Right renal pelvis (tissue), 4 donors: ENCODE measurements at places on chromosomes 3 and 15. TPM values are rescaled to one million over a fixed set of nuclear protein-coding genes. Genes with fewer than 3 reads are reported as not detected.

The AADAC gene
- 0.30 TPM for polyA plus RNA-seq

- no peak for DNase-seq
Observed at GRCh38 chr15:25415217-25415616, 23.6 kb downstream of the UBE3A start.

GRCh38 chr3:17724948-17725347, 17.5 kb downstream of the TBC1D5 start:
- DNase-seq, result no peak

GRCh38 chr3:127408022-127408683, 120.3 kb upstream of the PRR20G start:
- DNase-seq, result no peak

GRCh38 chr15:50712018-50712417, 25.4 kb upstream of the TRPM7 start:
- no peak for DNase-seq

GRCh38 chr15:39247574-39247973, 333.3 kb upstream of the THBS1 start:
- no peak for DNase-seq

- no peak for DNase-seq
Observed at GRCh38 chr3:114155370-114155821, 23.5 kb downstream of the DRD3 start.

GRCh38 chr15:69143756-69144436, 16.5 kb upstream of the GLCE start:
- DNase-seq, result peak; percentile 14

The ABI3BP gene
- polyA plus RNA-seq, result 23.9 TPM

The VWA5B2 gene
- polyA plus RNA-seq, result 2.5 TPM

- DNase-seq, result peak; percentile 58
Observed at GRCh38 chr15:45378149-45378912, at the start of gene GATM. Gene GATM, minus strand, starts transcription at chr15:45378544. Its CDS starts 91 bp downstream, at chr15:45378453.

GRCh38 chr3:108183181-108183580, 39.0 kb downstream of the IFT57 start:
- no peak for DNase-seq

The GPR27 gene
- 10.4 TPM for polyA plus RNA-seq

GRCh38 chr3:186915806-186916796, 14.2 kb upstream of the ST6GAL1 start:
- DNase-seq, result no peak

DNA sequence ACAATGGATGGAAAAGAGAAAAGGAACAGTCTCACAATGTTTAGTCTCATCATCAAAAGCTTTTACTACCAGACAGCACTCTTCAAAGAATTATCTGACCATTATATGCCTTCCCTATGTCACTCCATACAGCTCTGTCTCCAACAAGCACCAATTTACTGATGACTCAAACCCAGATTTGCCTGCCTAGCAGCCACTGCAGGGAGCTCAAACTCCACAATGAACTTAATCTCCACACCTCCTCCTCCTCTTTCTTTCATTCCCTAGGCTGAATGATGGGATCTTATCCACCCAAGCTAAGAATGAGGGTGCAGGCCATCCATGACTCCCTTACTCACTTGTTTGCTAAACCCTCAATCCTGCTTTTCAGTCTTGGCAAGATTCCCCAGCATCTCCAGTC, 45.5 kb downstream of the NBEAL2 start:
- DNase-seq, result no peak

- no peak for DNase-seq
Observed at GRCh38 chr3:108122276-108122675, 31.4 kb upstream of the CD47 start.

DNA sequence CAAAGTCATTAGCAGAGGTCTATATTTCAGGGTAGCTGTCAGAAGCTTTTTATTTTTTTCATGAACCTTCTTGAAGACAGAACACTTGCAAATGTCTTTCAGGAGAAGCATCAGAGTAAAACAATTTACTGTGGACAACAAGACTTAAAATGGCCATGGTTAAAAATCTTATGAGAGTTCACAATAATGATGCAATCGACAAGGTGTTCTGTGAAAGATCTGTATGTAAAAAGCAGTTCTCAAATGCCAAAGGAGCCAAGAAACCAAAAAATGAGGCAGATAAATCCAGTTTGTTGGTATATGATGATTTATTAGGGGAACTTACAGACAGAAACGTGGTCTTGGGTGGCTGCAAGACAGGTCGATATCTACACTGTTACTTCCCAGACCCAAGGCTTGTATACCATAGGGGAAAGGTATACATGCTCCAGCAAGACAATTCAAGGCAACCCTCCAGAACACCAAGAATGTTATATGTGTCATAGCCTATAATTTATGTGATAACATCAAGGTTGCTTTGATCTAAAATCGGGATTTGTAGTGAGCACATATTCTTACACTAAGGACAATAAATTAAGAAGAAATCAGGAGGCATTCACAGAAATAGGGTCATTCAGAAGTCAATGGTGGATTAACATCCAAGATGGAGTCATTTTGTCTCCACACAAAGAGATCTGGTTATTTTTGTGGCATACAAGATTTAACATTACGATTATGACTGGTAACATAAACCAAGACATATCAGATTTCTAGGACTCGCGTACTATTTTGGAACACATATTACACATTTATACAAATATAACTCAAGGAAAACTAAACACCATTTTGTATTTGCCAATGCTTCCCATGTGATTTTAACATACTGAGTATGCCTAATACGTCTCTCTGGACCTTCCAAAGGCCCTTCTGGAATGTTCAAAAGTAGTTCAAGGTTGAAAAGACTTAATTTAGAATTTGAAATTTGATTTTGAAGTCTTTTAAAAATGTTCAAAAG, 316.4 kb downstream of the THSD4 start:
- no peak for DNase-seq

GRCh38 chr3:168197162-168197561, 101.4 kb upstream of the GOLIM4 start:
- DNase-seq, result no peak

- DNase-seq, result no peak
Observed at GRCh38 chr3:194273743-194274310, 77.3 kb downstream of the CPN2 start.

DNA sequence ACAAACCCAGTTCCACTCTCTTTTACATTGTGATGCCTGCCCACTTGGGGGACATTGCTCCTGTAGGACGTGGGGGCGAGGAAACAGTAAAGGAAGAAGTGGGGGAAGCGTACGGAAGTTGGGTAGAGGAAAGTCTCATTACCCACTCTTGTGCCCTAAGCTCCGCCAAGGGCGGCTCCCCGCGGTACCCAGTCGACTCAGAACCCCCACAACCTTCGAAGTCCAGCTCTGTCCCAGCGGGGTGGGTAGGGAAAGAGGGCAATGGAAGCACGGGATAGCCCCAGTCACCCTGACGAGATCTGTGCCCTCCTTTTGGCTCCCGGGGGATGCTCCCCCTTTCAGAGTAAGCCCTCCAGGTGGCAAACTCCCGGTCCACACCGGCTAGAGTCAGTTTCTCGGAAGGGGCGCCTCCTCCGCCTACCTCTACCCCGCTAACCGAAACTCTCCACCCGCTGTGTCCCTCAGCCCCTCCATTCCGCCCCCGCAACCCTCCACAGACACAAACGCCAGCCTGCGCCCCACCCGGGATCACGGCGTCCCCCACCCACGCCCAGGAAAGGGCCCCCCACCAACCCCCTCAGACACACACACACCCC, 527 bp downstream of the CSNK1G1 start:
- no peak for DNase-seq

GRCh38 chr3:108130701-108131474, 40.1 kb upstream of the CD47 start:
- DNase-seq, result no peak

The ZBTB20 gene
- 4.8 TPM for polyA plus RNA-seq

- DNase-seq, result no peak
Observed at GRCh38 chr3:60085649-60086048, 1035.8 kb upstream of the CFAP20DC start.

DNA sequence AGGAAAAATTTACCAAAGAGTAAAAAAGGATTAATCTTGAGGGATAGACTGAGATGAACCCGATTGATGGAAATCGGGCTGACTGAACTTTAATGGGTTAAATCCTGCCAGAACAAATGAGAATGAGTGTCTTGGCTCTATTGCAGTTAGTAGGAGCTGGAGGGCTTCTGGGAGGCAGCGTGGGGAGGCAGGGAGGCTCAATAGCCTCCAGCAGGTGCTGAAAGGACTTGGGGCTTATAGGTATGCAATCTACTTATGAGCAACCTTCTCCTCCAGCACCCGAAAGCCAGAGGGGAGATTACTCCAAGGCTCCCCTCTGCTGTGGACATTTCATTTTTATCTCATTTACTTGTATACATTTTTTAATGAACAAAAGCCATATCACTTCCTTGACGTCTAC, 1.0 kb upstream of the CRYBG3 start:
- DNase-seq, result no peak

GRCh38 chr15:67701669-67702068, 123.6 kb upstream of the SKOR1 start:
- DNase-seq, result no peak

The CYP19A1 gene
- not detected for polyA plus RNA-seq

The DZIP3 gene
- 32.6 TPM for polyA plus RNA-seq

DNA sequence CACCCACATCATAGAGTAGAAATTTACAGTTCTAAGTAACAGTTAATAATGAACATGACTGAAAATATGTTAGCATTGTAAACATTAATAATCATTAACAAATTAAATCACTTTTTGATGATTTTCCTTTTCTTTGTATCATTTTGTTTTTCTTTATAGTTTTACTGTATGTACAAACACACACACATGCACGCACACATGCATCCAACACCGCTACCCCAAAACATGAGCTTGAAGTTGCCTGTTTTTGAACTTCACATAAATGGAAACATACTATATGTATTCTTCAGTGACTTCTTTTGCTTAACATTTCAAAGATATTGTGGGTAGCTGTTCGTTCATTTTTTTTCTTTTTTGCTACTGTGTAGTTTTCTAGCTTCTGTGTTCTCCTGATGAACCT, 123.9 kb downstream of the FNDC3B start:
- DNase-seq, result no peak

The DCUN1D1 gene
- 45.9 TPM for polyA plus RNA-seq

The KLHL40 gene
- not detected for polyA plus RNA-seq

The ROPN1 gene
- 0.04 TPM for polyA plus RNA-seq

DNA sequence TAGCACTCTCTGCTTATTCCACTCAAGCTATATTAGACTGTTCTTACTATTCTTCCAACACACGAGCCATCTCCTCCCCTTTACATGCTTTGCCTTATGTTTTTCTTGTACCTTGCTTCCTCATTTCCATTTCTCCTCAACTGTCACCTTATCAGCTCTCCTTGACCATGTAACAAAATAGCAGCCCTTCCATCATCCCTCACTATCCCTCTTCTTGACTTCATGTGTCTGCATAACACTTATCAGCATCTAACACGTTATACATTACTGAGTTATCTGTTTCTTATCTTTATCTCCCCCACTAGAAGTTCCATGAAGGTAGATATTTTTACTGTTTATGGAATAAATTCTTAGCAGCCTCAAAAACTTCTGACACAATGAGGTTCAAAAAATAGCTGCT, 45.3 kb downstream of the TRPM7 start:
- no peak for DNase-seq

- DNase-seq, result no peak
Observed at GRCh38 chr3:152835601-152836102, 721 bp downstream of the P2RY1 start.

The UPK1B gene
- 16.1 TPM for polyA plus RNA-seq

DNA sequence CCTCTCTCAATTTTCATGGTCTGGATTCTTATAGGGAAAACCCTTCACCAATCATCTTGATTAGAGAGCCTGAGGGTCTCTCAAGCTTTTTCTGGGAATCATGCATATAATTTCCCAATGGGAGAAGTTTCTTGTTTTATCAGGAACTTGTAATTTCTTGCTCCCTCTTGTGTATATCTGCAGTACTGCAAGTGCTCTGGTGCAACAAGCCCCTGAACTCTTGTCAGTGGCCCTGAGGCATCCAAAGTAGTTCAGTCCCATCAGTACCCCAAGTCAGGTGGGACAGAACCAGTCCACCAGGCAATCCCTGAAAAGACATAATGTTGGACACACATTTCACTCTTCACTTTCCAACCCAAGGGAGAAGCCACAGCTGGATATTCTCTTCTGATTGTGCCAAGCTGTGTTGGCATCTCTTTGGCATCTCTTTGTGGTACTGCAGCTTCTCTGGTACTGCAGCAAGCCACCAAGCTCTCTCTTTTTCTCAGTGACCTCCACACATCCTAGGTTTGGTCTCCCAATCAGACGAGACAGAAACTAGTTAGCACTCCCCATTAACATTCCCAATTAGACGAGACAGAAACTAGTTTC, 214.5 kb downstream of the ZIC4 start:
- peak; percentile 5 for DNase-seq

DNA sequence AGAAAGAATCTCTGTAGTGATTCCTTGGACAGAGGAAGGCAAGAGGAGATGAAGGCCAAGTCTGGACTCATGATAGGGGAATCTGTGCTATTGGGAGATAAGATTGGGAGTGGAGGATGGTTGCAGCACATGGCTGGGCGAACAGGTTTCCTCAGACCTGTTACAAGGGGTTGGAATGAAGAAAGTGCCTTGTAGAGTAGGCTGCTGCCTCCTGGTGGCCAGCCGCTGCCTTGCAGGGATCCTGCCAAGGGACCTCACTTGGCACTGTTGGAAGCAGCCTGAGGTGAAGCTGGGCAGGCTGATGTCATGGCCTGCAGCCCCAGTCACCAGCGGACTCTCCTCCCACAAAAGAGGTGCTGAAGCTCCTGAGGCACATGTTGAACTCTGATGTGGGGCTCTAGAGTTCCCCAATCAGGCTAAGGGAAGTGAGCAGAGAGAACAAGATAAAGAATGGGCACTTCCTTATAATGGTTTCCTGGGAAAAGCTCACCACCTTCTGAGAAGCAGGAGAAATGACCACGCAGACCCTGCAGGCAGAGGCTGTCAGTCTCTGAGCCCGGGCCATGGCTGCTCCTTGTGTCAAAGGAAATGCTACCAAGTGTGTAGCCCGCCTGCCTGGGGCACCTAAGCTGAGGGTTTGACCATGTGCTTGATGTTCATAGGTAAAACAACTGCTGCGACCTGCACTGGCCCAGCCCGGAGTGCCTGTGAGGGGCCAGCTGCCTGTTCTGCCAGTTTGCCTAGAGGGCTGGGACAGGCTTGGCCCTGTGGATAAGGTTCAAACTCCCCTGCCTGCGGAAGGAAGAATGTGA, 1.6 kb upstream of the TEX264 start:
- DNase-seq, result no peak

GRCh38 chr15:55942332-55942731, 51.1 kb downstream of the NEDD4 start:
- no peak for DNase-seq

DNA sequence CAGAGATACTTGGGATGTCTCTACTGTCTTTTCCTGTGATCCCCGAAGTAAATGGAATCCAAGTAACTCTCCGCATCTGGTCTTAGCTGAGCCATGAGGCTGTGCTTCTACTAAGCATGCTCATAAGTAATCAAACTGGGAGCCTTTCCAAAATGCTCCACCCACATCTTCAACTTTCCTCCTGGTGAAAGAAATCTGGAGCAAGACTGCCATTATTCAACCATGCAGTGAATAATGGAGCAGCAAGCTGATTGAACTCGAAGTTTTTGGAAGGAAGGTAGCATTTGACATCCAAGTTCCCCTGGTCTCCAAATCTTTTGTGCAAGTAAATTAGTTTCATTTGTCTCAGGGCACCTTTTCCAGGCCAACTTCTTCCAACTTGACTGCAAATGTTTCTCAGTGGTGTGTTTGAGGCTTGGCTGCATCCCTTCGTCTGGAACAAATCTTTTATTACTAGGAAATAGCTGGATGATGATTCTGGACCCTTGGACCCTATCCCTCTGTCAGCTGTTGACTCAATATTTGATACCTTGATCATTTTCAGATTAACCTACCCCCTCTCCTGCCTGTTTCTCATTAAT, 19.4 kb downstream of the GXYLT2 start:
- no peak for DNase-seq

- no peak for DNase-seq
Observed at GRCh38 chr3:2823437-2824211, 286.6 kb downstream of the IL5RA start.

The NR1I2 gene
- 0.73 TPM for polyA plus RNA-seq
